Psoas muscle (tissue), 8 donors: ENCODE measurements at places on chromosomes 12 and 14. TPM values are rescaled to one million over a fixed set of nuclear protein-coding genes. Genes with fewer than 3 reads are reported as not detected.

GRCh38 chr12:31524791-31525495 is 66.0 kb downstream of the DENND5B start:
- no peak for DNase-seq

DNA sequence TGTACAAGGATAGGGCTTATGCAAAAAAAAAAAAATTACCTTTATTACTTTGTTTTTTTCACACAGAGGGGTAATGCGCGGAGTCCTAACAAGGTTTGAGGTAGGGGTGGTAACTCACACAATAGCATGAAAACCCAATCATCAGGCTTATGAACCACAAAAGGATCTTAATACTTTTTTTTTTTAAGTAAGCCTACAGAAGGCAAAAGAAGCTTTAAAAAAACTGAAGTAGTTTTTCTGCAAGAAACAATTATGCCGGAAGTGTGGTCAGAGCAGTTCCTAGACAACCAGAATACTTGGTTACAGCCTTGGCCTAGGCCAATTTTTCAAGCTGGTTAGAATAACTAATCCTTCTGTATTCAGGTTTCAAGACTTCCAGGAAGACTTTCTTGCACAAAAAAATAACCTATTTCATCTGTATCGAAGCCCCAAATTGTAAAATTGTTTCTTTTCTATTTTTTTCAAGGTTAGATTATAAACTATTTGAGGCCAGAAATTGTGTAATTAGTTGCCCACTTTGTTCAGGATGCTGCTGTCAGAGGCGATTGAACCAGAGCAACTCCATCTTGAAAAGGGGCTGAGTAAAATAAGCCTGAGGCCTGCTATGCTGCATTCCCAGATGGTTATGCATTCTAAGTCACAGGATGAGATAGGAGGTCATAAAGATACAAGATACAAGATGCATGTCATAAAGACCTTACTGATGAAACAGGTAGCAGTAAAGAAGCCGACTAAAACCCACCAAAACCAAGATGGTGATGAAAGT is 1.8 kb upstream of the GNS start:
- DNase-seq = no peak

Gene SLC5A8
- total RNA-seq = not detected

- no peak for DNase-seq
Observed at GRCh38 chr12:26700430-26700829, 132.6 kb downstream of the ITPR2 start.

GRCh38 chr12:116171549-116171948 is 105.9 kb downstream of the MED13L start:
- DNase-seq = no peak

- DNase-seq = no peak
Observed at GRCh38 chr14:76678244-76678800, 82.9 kb upstream of the VASH1 start.

- DNase-seq = no peak
Observed at GRCh38 chr14:60102389-60102788, 10.7 kb downstream of the PCNX4 start.

- no peak for DNase-seq
Observed at GRCh38 chr12:14952299-14952921, 9.0 kb downstream of the ARHGDIB start.

Gene LRTM2
- not detected for total RNA-seq

GRCh38 chr14:77663293-77663692 is 44.5 kb downstream of the ALKBH1 start:
- no peak for DNase-seq

GRCh38 chr14:36254020-36254624 is 66.3 kb downstream of the MBIP start:
- DNase-seq = no peak

- no peak for DNase-seq
Observed at GRCh38 chr14:68140076-68140741, 320.6 kb downstream of the RAD51B start.

GRCh38 chr12:19082365-19082911 is 47.1 kb upstream of the PLEKHA5 start:
- no peak for DNase-seq

Gene NFYB
- 14.5 TPM for total RNA-seq

- no peak for DNase-seq
Observed at GRCh38 chr12:26948309-26948708, 10.0 kb downstream of the FGFR1OP2 start.

DNA sequence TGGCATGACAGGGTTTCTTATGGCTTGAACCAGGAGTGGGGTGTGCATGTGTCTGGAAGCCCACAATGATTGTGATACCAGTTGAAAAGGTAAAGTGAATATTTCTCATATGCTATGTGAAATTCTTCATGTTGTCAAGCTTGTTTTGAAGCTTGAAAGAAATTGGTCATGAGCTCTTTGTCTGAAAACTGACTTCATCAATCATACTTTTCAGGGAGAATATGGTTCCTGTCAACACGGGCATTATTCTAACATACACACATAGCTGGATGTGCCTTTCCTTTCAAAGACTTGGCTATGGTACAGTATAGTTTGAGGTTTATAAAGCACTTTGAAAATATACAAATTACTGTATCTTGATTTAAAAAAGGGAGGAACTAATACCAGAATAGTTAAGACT is 158.8 kb downstream of the KCNH5 start:
- no peak for DNase-seq

Gene RNASE1
- total RNA-seq = 181 TPM

Gene PTHLH
- total RNA-seq = not detected

Gene SOAT2
- total RNA-seq = not detected

Gene NPFF
- total RNA-seq = not detected

Gene ANO2
- 5.7 TPM for total RNA-seq

- no peak for DNase-seq
Observed at GRCh38 chr12:41944216-41944615, 200.5 kb downstream of the GXYLT1 start.

- peak; percentile 86 for DNase-seq
Observed at GRCh38 chr12:94650143-94651056, at the start of gene TMCC3. Gene TMCC3 (minus strand): TSS chr12:94650557. CDS start chr12:94650430, 127 bp downstream.

DNA sequence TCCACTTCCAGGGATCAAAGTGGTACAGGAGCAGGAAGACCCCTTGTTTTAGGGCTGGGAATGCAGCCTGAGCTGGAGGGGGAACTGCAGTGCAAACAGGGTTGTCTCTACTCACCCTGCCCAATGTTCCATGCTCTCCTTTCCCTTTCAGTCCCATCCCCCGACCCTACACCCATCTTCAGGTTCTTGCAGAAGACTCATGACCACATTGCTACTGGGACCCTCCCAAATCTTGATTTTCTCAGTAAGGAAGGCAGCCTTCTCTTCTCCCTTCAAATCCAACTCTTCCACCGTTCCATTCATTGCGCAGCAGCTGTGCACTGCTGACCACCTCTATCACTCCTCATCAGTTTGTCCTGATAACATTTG is 1.9 kb downstream of the SERPINA11 start:
- no peak for DNase-seq

DNA sequence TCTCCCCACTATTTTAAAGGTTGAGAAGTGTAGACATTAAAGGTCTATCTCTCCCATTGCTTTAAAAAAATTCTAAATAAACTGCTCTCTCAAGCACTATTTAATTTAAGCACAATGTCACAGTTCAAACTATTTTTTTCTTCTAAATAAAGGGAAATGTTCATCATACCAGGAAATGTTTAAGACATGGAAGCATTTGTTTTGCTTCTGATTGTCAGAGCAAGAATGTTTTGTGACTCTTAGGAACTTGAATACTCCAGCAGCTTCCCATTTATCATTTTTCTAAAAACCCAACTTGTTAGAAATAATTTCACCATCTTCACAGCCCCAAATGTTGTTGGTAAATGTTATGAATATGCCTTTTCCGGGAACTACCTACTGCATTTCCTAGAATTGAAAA is 121.8 kb upstream of the NTF3 start:
- DNase-seq = no peak

DNA sequence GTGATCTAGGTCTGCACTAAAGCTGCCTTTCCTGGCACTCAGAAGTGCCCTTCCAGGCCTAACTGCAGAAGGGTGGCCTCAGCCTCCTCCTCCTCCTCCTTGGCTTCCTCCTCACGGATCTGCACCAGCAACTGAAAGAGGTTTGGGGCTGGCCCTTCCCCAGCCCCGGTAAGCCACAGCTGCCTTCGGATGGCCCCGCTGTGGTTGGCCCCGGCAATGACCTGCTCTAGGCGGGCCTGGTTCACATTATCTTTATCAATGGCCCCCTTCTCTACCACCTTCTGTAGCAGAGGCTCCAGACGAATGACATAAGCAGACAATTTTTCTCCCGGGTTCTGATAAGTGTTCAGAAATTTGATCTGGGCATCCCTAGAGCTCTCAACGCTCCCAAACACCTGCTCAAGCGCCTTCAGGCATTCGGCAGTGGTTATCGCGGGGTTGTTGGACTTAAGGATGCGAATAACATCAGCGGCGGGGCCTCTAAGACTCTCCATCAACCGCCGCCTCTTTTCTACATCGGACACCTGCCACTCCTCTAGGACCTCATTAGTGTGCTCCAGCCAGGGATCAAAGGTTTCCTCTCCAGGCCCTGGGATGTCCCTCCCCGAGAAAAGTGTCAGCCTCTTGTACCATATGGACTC is 1.5 kb downstream of the PNMA1 start:
- DNase-seq = no peak

GRCh38 chr14:65107200-65107599 is 4.9 kb upstream of the MAX start:
- no peak for DNase-seq

Gene STXBP6
- 2.6 TPM for total RNA-seq

DNA sequence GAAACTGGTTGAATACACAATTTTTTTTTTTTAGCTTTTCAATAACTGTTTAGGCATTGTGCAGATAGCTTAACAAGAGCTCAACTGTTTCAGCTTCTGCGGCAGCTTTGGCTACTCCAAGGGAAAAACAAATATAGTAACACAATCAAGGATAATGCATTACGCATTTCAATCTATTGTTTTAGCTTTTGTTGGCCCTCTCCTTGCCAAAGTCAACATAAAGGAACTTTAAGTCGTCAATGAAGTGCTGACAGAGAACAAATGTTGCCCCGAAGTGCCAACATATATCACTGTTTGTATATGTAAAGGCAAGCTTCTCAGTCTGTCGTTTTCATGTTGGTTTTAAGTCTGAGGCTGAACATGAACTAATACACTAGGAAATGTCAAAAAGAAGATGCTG is 1087.4 kb upstream of the FLRT2 start:
- DNase-seq = no peak

DNA sequence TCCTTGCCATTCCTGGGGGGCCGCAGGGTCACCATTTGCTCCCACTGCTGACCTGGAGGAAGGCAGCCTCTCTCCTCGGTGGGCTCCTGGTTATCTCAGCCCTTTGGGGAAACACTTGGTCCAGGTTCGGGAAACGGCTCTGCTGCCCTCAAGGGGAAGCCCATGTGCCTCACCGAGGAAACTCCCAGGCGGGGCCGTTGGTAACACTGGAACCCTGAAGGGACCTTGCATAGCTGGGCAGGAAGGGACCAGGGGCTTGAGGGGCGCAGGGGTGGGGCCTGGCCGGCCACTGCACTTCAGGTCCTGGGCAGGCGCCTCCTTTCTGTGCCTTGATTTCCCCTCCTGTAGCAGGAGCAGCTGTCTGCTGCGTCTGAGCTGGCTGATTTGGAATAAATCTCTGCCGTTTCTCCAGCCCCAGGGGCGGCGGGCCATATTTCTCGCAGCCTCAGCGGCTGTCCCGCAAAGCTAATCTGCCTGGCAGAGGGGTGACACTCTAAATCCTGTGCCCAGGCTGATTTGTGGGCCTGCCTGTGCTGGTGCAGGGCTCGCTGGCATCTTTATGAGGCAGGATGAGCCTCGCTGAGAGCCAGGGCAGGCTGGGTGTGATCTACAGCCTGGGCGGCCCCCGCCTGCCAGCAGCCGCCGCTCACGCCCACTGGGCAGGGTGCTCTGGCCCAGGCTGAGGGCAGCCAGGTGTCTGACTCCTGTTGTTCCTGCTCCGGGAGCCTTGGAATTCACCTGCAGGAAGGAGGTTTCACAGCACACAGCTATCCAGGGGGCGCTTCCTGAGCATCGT is 49.7 kb downstream of the KIF26A start:
- DNase-seq = no peak

DNA sequence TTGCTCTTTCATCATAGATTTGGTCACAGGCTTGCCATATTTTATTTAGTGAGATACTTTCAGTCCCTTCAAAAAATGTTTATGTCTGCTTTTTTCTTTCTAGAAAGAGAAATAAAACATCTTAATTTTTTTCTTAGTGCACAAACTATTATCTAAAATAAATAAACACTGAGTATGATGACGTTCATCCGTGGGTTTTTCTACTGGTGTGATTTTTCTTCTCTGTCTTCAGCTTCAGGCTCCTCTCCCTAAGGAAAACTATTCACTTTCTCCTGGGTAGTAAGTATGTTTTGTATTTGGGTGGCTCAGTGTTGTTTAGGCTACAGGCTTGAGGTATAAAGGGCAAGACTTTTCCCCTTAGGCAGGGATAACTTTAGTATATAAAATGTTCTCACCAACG is 154.7 kb downstream of the DACT1 start:
- no peak for DNase-seq

DNA sequence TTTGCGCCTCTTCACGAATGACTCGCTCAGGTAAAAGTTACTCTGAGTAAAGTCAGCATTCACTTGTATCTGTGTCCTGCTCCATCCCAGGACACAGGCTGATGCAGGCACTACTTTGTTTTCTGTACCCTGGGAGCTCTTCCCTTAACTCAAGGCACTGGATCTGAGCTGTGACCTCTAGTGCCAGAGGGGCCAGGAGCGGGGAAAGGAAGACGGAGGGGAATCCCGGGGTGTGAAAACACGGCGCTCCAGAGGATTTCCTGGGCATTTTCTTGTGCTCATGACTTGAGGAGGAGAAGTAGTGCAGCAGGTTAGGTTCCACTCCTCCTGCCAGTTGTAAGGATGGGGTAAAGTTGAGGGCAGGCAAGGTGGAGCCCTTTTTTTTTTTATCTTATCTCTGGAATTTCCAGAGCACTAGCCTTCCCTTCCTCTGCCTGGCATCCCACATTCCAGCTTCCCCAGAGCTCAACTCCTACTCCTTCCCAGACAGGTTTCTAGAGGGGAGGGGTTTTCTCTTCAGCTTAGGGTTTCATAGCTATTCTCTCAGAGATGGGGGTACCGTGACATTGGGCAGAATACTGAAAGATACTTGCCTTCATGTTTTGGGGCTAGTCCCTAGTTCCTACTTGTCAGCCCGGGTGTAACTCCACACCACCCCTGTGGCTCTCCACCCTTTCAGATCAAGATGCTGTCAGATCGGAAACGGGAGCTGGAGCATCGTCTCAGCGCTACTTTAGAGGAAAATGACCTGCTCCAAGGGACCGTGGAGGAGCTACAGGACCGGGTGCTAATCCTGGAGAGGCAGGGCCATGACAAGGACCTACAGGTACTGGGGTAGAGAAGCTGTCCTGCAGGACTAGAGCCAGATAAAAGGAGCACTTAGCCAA is 52.3 kb downstream of the RAB35 start:
- no peak for DNase-seq

GRCh38 chr14:71415404-71415690 is 508.1 kb downstream of the PCNX1 start:
- no peak for DNase-seq

- DNase-seq = no peak
Observed at GRCh38 chr12:53510181-53510812, 3.0 kb upstream of the NPFF start.

GRCh38 chr14:101233808-101234207 is 327.5 kb upstream of the DIO3 start:
- peak; percentile 29 for DNase-seq
